ENCODE measurements at places on chromosomes 1 and 21.

GRCh38 chr1:246689409-246690008 lies 34.7 kb upstream of the SCCPDH start:
- peak; percentile 61 for DNase-seq

GRCh38 chr1:60078182-60078581 lies 4.6 kb upstream of the C1orf87 start:
- no peak for DNase-seq

DNA sequence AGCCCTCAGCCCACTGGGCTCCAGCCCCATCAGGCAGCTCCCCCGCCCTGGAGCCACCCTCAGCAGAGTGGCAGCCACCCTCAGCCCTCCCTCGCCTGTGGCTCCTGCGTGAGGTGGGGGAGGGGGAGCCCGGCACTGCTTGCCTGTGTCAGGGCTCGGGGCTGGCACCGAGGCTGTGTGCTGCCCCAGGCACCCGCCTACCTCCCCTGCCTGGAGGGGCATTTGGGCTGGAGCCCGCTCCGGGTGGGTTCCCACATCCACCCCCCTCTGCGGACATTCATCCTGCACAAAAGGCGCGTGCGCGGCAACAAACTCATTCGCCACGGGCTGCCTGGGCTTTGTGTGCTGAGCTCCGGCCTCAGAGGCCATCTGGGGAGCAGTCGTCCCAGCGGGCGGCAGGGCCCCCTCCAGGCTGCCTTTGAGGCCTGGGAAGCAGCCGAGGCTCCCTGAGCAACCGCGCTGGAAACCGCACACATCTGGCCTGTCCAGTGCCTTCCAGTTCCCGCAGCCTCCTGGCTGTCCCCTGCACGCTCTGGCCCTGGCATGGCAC lies 12.6 kb upstream of the TNFRSF14 start:
- no peak for DNase-seq

DNA sequence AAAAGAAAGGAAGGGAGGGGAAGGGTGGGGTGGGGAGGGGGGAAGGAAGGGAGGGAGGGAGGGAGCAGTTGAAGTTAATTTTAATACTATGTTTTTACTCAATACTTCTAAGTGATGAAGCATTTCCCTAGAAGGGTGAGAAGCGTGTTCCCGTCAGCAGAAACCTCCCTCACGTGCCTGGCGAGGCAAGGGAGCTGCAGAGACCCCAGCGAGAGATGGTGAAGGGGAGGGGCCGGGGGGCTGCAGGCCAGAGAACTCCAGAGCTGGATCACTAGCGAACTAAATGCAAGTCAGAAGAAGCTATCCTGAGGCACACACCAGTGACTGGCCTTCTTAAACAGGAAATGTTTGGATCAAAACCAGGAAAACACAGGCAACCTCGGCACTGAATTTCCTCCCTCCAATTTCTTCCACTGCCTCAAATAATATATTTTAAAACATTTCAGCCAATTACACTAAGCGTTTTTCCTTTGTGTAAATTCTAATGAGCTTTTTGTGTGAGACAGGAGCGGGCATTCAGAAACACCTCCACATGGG lies 18.0 kb downstream of the WDR4 start:
- no peak for DNase-seq

DNA sequence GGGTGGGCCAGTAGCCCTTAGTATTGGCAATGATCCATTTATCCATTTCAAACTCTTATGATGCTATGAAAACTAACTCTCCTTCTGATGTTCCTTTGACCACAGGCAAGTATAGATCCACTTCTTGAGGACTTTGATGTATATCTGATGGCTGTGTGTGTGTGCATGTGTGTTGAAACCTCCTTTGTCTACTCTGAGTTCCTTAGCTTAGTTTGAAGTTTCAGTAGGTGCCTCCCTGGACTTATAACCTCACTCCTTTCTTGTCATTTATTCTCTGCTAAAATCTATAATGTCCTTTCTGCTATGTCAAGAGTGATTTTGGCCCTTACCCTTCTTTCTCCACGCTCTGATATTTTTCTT lies 409.3 kb downstream of the PRDM2 start:
- no peak for DNase-seq

DNA sequence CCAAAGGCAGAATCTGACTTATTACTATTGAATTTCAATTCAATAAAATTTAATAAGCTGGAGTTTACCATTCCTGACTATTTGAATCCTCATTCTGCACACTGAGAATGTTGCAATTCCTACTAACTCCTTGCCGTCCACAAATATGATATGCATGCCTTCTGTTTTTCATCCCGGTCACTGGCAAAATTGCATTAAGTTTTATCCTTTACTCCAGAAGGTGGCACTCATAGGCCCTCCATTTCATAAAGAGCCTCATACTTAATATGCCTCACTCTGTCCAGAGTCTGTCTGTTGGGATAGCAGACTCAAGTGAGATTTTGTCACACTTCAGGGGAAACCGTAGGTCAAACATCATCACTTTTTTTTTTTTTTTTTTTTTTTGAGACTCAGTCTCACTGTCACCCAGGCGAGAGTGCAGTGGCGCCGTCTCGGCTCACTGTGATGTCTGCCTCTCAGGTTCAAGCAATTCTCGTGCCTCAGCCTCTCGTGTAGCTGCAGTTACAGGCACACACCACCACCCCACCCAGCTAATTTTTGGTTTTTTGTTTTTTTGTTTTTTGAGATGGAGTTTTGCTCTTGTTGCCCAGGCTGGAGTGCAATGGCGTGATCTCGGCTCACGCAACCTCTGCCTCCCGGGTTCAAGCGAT lies 27.3 kb downstream of the F11R start:
- DNase-seq, result no peak

GRCh38 chr21:26850116-26850643 lies 5.0 kb upstream of the ADAMTS1 start:
- no peak for DNase-seq

DNA sequence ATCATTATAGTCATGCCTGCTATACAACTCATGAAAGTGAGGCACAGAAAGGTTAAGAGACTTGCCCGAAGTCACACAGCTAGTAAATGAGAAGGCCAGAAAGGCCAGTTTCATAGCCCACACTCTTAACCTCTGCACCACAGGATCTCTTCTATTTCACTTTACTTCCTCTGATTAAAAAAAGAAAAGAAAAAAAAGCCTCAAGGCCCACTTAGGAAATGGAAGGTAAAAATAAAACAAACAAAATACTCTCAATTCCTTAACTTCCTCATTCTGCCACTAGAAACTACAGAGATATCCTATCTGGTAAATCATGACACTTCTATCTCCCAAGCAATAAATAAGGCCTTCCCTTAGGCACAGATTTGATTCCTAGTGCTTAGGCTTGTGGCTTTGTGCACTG lies 7.6 kb upstream of the ENAH start:
- DNase-seq, result no peak

DNA sequence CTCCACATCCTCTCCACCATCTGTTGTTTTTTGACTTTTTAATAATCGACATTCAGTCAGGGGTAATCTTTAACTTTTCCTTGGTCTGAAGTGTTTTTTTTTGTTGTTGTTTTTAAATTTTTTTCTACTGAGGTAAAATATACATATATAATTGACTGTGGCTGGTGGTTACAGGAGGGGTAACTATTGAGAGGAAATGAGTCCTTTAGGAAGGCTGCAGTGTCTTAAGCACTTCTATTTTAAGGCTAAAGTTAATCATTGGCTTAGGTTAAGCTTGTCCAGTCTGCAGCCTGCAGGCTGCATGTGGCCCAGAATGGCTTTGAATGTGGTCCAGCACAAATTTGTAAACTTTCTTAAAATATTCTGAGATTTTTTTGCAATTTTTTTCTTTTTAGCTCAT lies 172.5 kb downstream of the CTH start:
- no peak for DNase-seq

- no peak for DNase-seq
These were observed 15.3 kb upstream of the SHCBP1L start for GRCh38 chr1:182968151-182968741.

DNA sequence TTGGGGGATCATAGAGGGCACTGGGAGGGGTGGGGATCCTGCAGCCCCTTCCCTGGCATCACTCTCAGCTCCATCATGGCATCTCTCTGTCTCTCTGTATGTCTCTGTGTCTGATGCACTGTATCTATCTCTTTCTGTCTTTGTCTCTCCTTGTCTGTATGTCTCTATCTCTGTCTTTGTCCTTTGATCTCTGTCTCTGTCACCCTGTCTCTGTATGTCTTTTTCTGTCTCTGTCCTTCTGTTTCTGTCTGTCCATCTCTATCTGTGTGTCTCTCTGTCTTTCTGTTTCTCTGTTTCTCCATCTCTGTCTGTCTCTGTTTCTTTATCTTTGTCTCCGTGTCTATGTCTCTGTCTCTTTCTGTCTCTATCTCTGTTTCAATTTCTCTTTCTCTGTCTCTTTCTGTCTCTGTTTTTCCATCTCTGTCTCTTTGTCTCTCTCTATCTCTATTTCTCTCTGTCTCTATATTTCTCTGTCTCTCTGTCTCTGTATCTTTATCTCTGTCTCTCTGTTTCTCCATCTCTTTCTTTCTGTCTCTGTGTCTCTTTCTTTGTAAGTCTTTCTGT lies 56.4 kb downstream of the TRIM11 start:
- no peak for DNase-seq

DNA sequence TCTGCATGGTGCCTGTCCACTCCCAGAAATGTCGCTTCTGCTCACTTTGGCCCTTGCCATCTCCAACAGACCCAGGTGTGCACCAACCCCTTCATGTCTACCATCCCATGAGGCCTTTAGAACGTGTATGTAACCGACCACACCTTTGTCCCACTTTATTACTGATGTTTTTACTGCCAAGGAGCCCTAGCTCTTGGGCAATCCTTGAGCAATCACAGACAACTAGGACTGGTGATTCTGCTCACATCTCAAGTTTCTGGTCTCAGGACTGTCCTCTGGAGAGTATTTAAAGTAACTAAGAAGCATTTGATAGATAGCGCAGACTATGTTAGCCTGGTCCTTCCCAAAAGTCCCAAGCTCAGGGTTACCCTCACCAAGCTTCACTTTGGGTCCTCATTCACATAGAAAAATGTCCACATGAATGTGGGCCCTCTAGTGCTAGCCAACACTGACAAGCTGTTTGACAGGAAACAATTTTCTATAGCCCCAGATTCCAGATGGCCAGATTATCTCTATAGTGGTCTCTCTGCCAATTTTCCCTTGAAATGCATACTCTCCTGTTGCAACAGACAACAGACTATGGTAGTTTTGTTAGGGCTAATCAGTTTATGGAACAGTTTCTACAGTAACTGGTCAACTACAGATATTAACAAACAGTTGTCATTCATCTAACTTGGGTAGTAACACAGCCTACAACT lies 6.9 kb upstream of the TMEM81 start:
- no peak for DNase-seq

DNA sequence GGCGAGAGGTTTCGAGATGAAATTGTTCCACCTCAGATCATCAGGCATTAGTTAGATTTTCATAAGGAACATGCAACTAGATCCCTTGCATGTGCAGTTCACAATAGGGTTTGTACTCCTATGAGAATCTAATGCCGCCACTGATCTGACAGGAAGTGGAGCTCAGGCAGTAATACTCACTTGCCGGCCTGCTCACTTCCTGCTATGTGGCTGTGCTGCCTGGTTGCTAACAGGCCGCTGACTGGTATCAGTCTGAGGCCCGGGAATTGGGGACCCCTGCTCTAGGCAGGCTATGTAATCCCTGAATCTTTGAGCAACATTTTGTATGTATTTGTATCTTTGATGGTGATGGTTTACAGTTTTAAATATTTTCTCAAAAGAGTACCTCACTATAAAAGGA lies 32.5 kb downstream of the XKR8 start:
- DNase-seq, result no peak

GRCh38 chr1:95734560-95734959 lies 500.6 kb downstream of the RWDD3 start:
- DNase-seq, result no peak

DNA sequence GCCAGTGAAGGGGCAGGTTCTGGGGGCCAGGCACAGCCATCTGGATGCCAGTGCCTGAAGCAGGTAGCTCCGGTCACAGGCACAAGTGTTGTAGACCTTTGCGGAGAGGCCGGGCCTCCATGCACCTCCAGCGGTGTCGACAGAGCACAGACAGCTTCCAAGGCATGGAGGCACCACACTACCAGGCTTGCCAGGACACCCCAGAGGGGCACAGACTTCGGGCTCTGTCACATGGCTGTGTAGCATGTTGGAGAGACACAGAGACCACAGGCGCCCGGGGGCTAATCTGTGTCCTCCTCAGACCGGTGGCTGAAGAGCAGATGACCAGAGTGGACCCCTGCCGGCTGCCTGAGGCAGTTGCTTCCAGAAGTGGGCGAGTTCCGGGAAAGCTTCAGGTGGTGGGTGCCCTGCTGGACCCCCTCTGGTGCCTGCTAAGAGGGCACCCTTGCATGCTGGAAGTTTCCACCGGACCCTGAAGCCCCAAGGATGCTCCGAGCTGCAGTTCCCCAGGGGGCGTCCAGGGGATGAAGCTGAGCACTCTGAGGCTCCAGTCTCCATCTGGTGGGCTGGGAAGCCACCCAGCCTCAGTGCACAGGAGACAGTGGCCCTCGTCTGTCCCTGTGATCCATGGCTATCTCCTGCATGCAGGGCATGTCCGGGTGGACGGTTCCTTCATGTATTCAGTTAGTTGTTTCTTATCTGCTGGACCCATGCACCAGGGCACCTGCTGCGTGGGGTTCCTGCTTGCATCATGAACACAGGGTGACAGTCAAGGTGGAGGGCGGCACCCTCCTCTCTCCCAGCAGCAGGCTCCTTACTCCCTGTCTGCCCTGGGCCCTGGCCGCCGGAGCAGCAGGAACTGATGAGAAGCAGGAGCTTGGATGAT lies 82.4 kb downstream of the OBSCN start:
- DNase-seq, result no peak

GRCh38 chr21:17854745-17855144 lies 35.6 kb upstream of the C21orf91 start:
- DNase-seq, result no peak

- DNase-seq, result no peak
These were observed 958.3 kb downstream of the ADGRL2 start for GRCh38 chr1:82759035-82759434.

DNA sequence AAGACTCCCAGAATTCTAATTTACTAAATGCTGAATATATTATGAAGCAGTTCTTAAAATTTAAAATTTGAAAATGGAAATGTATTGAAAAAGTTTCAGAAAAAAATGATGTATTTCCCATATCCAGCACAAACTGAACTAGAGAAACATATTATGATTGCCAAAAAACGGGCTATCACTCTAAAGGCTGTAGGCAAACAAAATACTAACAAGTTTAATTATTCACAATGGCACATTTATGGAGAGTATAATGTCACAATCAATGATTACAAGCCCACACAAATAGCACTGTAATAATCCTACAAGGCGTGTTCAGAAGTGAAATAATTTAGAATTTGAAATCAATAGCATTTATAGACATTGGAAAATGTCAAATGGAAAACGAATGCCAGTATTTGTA lies 531.3 kb downstream of the PTBP2 start:
- no peak for DNase-seq
